BJ (cell line): ENCODE measurements at places on chromosomes 1 and 21. TPM values are rescaled to one million over a fixed set of nuclear protein-coding genes. Genes with fewer than 3 reads are reported as not detected.

DNA sequence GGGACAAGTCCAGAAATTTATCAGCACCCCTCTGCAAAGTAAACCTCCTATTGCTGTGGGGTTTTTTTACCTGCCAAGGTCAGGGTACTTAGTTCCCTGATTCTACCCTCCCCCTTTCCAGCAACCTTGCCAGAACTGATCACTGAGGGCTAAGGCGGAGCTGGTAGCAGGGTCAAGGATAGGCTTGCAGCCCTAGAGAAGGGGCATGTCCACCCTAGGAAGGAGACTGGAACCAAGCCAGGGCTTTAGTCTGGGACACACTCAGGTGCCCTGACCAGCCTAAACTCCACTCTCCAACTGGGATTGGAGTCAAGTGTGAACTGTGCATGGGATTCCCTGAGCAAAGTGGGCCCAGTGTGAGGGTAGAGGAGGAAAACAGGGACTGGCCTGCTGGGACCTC lies 6.5 kb upstream of the SLC26A9 start:
- no peak for DNase-seq

GRCh38 chr21:41371685-41372030 lies 9.8 kb downstream of the MX2 start:
- DNase-seq, result no peak

The CAMTA1 gene
- 23.1 and 48.4 TPM in 2 replicates for polyA plus RNA-seq

GRCh38 chr1:237042526-237042891 lies 525 bp downstream of the RYR2 start:
- DNase-seq, result no peak

- DNase-seq, result no peak
Measured at GRCh38 chr21:25528515-25528914, 78.8 kb downstream of the MRPL39 start.

DNA sequence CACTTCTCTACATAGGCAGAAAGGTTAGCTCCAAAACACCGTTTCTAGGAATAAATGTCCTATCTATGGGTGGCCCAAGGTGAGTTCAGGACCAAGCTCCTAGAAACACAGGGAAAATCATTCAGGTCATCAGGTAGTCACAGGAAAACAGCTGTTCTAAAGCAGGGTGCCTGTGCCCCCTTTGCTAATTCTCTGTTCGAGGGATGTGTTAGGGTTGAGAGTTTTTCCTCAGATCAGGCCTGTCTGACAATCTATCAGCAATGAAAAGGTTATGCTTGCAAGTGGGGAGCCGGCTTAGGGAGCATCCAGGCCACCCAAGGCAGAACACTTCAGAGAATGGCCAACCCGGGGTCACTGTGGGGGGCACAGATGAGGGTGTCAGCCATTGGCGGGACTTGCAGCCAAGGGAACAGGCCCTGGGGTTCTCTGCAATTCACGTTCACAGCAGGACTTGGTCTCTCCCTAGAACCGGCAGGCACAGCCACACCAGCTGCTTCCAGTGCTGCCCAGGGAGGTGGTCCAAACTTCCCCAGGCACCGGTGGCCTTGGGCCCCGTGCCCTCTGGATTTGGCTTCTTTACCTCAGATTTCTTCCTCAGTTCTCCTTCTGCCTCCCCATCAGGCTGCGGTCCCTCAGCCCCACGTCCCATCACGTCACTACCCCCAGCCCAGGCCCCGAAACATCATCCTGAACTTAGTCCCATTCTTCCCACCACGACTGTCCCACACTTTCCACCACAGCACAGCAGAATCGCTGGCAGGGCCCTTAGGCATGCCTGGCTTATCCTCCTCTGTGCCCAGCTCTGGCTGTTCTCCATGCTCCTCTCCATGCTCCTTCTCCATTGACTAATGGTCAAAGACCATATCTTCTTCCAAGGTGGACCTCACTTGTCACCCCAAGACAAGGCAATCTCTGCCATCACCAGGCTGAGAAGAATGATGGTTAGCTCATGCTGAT lies 11.0 kb downstream of the CD2 start:
- no peak for DNase-seq

GRCh38 chr21:29193901-29194300 lies 63.5 kb downstream of the MAP3K7CL start:
- DNase-seq, result no peak

GRCh38 chr1:61261595-61261994 lies 179.2 kb downstream of the NFIA start:
- DNase-seq, result no peak

GRCh38 chr21:34796518-34797200 lies 127.9 kb downstream of the CLIC6 start:
- no peak for DNase-seq

The ZNF697 gene
- polyA plus RNA-seq, result 3.2 and 5.7 TPM in 2 replicates

DNA sequence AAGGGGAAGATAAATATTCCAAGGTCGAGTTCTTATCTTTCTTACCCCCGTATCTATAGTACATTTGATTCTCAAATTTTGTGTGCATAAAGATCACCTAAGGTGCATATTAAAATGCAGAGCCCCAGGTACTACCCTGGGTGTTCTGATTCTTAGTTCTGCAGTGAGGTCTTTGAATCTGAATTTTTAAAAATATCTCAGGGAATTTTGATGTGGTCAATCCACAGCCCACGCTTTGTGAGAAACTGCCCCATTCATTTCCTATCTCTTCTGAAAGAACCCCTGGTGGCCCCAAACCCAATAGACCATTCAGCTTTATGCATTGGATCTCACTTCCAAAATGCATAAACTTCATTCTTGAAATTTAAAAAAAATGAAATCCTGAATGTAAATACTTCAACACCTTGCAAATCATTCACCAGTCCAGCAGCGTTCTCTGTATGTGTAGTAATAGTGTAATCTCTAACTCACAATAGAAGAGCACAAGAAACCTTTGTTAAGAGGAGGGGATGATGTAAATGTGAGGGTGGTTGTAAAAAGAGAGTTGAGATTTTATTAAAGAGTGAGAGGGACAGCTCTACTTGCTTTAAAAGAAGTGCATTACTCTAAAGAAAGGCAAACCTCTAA lies 108.8 kb upstream of the ZP4 start:
- DNase-seq, result no peak

DNA sequence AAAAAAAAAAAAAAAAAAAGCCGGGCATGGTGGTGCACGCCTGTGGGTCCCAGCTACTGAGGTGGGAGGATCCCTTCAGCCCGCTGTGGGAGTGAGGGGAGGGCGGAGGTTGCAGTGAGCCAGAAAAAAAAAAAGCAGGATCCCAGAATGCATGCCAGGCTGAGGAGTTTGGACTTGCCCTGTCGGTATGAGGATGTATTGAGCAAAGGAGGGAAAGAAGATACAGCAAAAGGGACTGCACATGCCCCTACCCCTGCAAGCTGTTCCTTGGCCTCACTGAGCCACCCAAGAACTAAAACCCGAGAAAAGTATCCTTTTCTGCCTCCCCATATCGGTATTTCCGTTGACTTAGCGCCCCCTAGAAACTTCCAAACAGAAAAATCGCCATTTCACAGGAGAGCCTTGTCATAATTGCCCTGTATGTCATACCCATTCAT lies 1.3 kb upstream of the GPATCH4 start:
- DNase-seq, result no peak

DNA sequence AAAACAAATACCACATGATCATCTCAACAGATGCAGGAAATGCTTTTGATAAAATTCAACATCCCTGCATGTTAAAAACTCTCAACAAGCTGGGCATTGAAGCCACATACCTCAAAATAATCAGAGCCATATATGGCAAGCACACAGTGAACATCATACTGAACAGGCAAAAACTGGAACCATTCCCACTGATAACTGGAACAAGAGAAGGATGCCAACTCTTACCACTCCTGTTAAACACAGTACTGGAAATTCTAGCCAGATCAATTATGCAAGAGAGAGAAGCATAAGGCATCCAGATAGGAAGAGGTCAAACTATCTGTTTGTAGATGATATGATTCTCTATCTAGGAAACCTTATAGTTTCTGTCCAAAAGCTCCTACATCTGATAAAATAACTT lies 91.6 kb downstream of the DNAH14 start:
- DNase-seq, result no peak

The TFF2 gene
- not detected in 2 replicates for polyA plus RNA-seq

The EXTL1 gene
- polyA plus RNA-seq, result 3.6 and 5.0 TPM in 2 replicates

DNA sequence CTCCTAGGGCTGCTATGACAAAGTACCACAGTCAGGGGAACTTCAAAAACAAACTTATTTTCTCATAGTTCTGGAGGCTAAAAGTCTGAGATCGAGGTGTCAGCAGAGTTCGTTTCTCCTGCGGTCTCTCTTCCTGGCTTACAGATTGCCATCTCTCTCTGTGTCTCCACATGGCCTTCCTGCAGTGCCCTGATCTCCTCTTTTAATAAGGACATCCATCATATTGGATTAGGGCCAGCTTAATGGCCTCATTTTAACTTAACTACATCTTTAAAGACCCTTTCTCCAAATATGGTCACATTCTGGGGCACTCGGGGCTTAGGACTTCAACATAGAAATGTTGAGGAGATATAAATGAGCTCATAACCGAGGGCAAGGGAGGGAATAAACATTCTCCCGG lies 12.2 kb downstream of the C1orf74 start:
- DNase-seq, result no peak

The ZNF695 gene
- polyA plus RNA-seq, result 0.76 and 1.0 TPM in 2 replicates

- no peak for DNase-seq
Measured at GRCh38 chr21:35517865-35518264, 468.8 kb upstream of the RUNX1 start.

GRCh38 chr1:178724376-178724727 lies 692 bp upstream of the RALGPS2 start:
- DNase-seq, result no peak

DNA sequence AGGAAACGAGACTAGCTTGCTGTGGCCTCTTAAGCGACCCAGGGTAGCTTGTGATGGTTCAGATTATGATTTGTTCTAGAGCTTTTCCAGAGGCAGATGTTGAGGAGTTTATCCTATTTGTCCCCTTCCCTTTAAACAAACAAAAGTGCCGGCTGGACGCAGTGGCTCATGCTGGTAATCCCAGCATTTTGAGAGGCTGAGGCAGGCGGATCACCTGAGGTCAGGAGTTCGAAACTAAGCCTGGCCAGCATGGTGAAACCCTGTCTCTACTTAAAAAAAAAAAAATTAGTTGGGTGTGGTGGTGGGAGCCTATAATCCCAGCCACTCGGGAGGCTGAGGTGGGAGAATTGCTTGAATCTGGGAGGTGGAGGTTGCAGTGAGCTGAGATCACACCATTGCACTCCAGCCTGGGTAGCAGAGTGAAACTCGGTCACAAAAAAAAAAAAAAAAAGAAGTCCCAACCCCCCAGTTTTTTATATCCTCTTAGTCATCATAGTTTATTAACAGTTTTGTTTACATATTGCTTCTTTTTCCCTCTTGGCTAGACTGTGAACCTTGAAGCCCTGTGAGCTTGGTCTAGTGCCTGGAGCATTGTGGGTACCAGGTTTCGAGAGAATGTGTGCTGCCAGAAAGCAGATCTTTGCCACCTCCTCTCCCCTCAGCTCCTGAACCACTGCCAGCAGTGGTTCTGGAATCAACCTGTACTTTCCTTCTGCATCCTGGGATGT lies 29.8 kb downstream of the MAPKAPK2 start:
- DNase-seq, result peak; percentile 69

DNA sequence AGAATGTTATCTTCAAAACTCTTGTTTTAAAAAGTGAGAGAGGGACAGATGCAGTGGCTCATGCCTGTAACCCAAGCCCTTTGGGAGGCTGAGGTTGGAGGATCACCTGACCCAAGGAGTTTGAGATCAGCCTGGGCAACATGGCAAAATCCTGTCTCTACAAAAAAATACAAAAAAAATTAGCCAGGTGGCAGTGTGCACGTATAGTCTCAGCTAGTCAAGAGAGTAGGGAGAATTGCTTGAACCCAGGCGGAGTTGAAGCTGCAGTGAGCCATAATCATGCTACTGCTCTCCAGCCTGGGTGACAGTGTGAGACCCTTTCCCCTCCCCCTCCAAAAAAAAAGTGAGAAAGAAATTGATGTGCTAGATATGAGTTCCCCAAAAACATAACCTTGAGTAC lies 131.0 kb downstream of the KCNT2 start:
- no peak for DNase-seq

DNA sequence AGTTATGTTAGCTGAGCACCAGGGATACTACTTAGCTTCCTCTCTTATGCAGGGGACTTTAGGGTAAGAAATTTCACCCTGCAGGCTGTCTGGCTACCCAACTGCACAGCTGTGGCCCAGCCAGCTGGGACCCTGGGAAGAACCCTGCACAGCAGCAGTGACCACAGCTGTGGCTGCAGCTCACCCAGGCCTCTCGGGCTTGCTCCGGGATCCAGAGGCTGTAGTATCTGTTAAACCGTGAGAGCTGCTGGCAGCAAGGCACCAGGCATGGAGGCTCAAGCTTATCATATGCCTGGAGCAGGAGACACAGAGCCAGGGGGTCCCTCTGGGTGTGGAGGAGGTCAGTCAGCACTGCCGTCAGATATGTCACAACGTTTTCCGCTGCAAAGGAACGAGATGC lies 40.3 kb downstream of the URB1 start:
- DNase-seq, result no peak
